DND-41 (cell line): ENCODE measurements at places on chromosomes 16 and 17.

DNA sequence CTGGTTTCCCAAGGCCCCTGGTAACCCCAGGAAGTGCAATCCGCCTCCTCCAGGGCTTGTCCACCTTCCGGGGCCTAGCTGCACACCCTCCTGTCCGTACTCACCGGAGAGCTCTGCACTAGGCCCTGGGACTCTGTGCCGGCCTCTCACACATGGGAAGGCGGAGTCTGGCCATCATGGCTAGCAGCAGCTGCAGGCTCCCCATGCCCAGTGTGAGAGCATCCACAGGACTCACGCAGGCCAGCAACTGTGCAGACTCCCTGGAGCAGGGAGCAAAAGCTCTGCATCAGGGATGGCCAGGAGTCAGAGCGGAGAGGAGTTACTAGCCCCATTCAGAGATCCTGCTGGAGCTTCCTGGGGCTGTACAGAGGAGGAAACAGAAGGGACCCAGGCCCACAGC, 20.2 kb downstream of the FOXN1 start:
- no peaks in the 10 kb centered on the region for H3K4me1 ChIP-seq
- no peaks in the 10 kb centered on the region for H3K36me3 ChIP-seq
- no peak overlapping the region for H3K4me3 ChIP-seq
- DNase-seq, result no peak

GRCh38 chr16:24728891-24729242, 584 bp upstream of the TNRC6A start:
- H3K4me1 ChIP-seq, result peaks cover 37% of the 10 kb centered on the region
- H3K27me3 ChIP-seq, result peaks cover 9% of the 10 kb centered on the region
- peak overlapping the region; percentile 95 for H3K4me3 ChIP-seq
- H3K36me3 ChIP-seq, result peaks cover 19% of the 10 kb centered on the region
- H3K27ac ChIP-seq, result peak overlapping the region; percentile 86

DNA sequence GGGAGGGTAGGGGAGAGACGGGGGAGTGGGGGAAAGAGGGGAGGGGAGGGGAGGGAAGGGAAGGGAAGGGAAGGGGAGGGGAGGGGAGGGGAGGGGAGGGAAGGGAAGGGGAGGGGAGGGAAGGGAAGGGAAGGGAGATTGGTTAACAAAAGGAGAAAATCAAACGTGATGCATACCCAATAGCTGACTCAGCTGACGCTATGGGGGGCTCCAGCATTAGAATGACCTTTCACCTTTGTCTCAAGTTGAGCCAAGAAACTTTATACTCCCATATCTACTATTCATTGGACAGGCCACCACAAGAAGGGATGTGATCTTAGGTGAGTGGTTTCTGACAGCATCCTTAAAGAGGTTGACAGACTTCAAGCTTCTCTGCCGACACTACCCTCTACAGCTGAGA, 432.8 kb upstream of the CDH5 start:
- no peak overlapping the region for H3K4me3 ChIP-seq
- no peak overlapping the region for H3K27ac ChIP-seq
- H3K27me3 ChIP-seq, result no peaks in the 10 kb centered on the region
- H3K36me3 ChIP-seq, result no peaks in the 10 kb centered on the region

DNA sequence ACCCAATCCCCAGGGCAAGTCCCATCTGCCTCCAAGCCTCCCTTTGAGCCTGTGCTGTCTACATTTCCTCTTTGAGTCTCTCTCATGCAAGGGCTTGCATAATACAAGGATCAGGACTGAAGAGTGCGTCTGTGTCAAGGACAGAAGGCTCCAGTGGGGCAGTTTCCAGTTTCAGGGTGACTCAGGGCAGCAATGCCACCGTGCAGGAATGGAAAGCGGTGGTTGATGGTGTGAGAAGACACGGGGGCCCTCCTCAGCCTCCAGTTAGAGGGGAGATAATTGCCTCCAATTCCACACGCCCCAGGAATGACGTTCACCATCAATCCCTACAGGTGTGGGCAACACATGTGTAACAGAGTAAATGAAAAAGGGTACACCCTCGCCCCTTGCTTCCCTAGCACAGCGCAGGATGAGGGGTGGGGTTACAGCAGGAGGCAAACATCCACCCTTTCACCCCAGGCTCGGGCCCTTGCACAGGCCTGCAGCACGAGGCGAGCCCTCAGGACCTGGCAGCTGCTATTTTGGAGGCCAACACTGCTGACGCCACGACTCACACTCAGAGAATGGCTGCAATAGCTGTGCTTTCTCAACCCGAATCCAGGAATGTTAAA, 24.8 kb upstream of the SLC25A19 start:
- peaks cover 32% of the 10 kb centered on the region for H3K36me3 ChIP-seq
- peak overlapping the region; percentile 22; the same call in 1 of the 2 replicates for H3K27ac ChIP-seq
- no peak for DNase-seq
- no peak overlapping the region for H3K4me3 ChIP-seq
- no peaks in the 10 kb centered on the region for H3K4me1 ChIP-seq

DNA sequence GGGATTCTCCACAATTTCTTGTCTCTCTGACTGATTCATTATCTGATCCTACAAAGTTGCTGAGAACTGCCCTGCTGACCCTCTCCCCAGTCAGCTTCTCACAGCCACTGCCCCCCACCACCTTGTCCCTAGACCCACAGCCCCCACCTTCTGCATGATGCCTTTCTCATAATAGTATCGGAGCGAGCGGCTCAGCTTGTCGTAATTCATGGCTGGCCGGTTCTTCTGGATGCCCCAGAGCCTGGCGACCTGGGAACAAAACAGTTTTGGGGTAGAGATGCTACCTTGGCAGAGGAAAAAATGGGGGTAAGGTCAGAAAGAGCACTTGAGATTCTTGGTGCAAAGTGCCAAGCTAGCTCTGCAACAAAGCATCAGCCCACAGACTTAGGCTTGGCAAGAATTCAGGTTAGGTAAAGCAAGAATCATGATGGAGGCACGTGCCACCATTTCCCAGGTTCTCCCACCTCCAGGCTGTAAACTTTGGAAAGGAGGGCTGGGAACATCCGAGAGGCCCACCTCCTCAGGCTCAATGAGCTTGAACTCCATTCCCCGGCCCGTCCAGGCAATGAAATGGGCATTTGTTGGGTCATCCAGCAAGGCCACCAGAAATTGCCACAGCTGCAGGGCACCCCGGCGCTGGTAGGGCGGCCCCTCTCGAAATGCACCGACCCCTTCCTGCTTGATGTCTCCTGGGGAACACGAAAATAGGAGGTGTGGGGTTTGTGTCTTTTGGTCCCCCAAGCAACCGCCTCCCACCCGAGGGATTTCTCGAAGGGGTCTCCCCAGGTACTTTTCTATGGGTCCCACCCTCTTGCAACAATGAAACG, 16.9 kb downstream of the ETV4 start:
- no peaks in the 10 kb centered on the region for H3K4me1 ChIP-seq
- H3K36me3 ChIP-seq, result peaks cover 50% of the 10 kb centered on the region
- no peak overlapping the region for H3K27ac ChIP-seq
- no peak overlapping the region for H3K4me3 ChIP-seq
- DNase-seq, result no peak
- H3K27me3 ChIP-seq, result no peaks in the 10 kb centered on the region

DNA sequence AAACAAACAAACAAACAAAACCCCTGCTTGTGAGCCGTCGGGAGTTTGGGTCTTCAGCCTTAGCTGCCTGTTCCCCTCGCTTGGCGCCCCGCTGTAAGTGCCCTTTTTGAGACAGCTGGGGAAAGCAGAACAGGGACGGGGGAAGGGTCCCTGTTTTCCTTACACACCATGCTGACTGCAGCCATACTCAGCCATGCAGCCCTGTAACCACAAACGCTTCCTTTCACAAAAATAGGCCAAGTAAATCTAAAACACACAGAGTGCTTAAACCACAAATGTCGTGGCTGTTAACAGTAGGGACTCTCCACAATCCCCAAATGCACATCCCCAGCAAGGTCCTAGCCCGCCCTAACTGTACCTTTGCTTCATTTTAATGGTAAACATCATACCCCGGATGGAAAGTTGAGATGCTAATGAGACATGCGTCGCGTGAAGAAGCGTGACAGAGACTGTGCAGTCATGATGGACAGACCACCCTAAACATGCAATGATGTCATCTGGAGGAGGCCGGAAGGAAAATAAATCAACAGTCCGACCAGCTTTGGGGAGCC, 129.9 kb downstream of the MGAT5B start:
- no peaks in the 10 kb centered on the region for H3K36me3 ChIP-seq
- peak; percentile 84 for DNase-seq

- no peaks in the 10 kb centered on the region for H3K4me1 ChIP-seq
- no peaks in the 10 kb centered on the region for H3K27me3 ChIP-seq
- no peak overlapping the region for H3K4me3 ChIP-seq
Observed at GRCh38 chr16:56019274-56019673, 144.1 kb upstream of the CES5A start.

- no peak overlapping the region for H3K27ac ChIP-seq
- H3K27me3 ChIP-seq, result peaks cover 4% of the 10 kb centered on the region
- H3K4me1 ChIP-seq, result no peaks in the 10 kb centered on the region
- H3K4me3 ChIP-seq, result no peak overlapping the region
- H3K36me3 ChIP-seq, result no peaks in the 10 kb centered on the region
Observed at GRCh38 chr16:5870886-5871691, 773.5 kb upstream of the EEF2KMT start.

DNA sequence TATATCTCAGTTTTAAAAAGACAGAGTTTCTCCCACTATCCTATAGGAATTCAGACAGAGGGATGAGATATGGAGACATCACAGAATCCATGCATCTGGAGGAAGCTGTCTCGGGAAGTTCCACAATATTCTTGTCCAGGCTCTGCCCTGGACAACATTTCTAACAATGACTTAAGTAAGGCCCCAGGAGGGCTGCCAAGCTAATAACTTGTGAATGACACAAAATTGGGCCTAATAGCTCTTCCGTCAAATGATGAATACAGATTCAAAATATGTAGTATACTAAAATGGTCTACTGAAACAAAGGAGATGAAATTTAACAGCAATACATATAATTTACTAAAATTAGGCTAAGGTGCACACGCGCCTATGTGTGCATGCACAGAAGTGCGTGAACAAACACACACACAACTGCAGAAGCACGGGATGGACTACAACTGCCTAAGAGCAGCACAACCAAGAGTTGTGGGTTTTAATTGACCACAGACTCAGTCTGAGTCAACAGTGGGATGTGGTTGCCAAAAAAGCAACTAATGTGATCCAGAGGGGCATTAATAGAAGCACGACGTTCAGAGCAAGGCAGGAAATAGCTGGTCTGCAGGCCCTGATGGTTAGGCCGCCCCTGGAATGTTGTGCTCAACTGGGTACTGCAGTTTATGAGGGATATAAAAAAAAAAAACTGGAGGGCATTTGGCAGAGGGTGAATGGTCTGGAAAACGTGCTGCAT, 26.3 kb upstream of the HS3ST2 start:
- peak; percentile 20 for DNase-seq
- peaks cover 4% of the 10 kb centered on the region; the same call in 1 of the 2 replicates for H3K4me1 ChIP-seq
- no peak overlapping the region for H3K27ac ChIP-seq
- H3K4me3 ChIP-seq, result no peak overlapping the region

GRCh38 chr17:36197387-36197703, 787 bp upstream of the CCL3L1 start:
- H3K4me1 ChIP-seq, result peaks cover 41% of the 10 kb centered on the region
- no peak for DNase-seq
- no peaks in the 10 kb centered on the region for H3K27me3 ChIP-seq
- H3K36me3 ChIP-seq, result no peaks in the 10 kb centered on the region
- 0 out of 2 replicates have a peak overlapping the region, but pooled peaks have one; percentile 36 for H3K27ac ChIP-seq

DNA sequence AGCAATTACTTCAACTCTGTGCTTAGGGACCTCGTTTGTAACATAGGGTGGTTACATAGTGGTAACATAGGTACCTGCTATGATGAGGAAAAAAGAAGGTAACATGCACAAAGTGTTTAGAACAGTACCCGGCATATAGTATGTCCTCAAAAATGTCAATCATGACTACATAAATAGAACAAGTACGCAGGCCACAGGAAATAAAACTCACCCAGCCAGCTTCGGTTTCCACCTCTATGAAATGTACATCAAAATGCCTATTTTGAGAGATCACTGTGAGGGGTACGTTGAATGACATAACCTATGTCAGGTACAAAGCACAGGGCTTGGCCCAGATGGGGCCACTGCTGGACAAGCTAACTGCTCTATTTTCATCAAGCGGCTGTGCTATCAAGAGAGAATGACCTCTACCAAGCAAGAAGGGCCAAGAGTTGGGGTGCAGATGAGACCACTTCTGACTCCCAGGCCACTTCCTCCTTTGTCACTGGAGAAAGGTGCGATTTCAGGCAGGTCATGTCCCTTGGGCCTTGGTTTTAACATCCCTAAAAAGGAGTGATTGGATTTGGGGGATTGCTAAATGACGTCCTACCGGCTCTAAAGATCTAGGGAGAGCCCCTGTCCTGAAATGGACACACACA, 45.4 kb downstream of the WSB1 start:
- no peak overlapping the region for H3K4me3 ChIP-seq
- H3K27ac ChIP-seq, result no peak overlapping the region

- no peak overlapping the region for H3K27ac ChIP-seq
- H3K36me3 ChIP-seq, result peaks cover 25% of the 10 kb centered on the region
- H3K4me1 ChIP-seq, result no peaks in the 10 kb centered on the region
- no peaks in the 10 kb centered on the region for H3K27me3 ChIP-seq
Observed at GRCh38 chr16:75584108-75584507, 17.9 kb downstream of the GABARAPL2 start.

DNA sequence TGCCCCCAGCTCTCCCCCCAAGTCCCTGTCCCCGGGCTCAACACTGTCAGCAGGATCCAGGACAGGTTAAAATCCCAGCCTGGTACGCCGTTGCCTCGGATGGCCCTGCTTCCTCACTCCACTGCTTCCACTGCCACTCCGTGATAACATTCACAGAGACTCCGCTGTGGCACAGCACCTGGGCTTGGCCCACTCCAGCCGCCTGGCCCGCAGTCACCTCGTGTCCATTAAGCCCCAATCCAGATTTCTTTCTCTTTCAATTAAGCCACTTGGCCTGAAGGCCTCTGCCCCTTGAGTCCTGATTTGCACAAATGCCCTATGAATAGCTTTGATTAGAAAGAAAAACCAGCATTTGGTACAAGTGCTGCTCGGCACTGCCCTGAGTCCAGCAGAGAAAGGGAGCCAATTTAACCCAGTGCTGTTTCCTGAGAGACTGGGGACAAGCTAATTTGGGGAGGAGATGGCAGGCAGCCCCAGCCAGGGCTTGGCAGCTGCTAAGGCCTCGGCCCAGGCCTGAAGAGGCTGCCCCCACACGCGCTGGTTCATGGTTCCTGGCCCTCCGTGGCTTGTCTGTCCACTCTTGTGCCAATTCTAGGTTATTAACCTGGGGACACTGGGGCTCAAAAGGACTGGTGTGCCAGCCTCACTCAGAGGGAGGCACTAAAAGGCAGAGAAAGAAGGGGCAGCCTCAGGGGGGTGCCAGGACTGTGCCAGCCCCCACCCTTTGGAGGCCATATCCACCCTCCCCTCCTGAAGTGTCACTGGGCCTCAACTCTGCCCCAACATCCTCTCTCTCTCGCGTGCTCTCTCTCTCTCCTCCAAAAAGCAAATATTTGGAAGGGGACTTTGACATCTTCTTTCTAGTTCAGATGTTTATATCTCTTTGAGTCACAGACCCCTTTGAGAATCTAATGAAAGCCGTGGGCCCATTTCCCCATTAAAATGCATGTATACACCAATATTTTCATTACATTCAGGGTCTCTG, 29.8 kb upstream of the SPPL2C start:
- DNase-seq, result no peak
- H3K4me1 ChIP-seq, result no peaks in the 10 kb centered on the region
